ENCODE measurements at places on chromosomes 6 and 20.

- DNase-seq: no peak
Measured at GRCh38 chr6:76886900-76887299, 576.4 kb downstream of the HTR1B start.

GRCh38 chr6:15398633-15399275, 152.9 kb downstream of the JARID2 start:
- DNase-seq: no peak

GRCh38 chr6:170367241-170367640, 60.7 kb downstream of the FAM120B start:
- DNase-seq: no peak

DNA sequence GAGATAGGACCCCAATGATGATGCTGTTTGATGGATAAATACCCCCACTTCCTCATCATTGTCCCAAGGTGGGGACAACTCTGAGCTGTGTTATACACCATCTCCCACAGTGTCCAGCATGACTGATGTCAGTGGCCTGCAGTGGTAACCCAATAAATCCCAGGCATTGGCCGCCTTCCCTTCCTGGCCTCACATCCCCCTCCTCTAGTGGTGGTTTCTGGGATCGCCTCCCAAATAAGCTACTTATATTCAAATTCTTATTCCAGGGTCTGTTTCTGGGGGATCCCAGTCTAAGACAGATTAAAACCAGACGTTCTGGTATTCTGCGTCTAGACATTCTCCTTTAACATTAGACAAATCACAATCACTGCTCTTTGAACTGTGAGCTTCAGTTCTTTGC, 90.6 kb downstream of the SCP2D1 start:
- no peak for DNase-seq

DNA sequence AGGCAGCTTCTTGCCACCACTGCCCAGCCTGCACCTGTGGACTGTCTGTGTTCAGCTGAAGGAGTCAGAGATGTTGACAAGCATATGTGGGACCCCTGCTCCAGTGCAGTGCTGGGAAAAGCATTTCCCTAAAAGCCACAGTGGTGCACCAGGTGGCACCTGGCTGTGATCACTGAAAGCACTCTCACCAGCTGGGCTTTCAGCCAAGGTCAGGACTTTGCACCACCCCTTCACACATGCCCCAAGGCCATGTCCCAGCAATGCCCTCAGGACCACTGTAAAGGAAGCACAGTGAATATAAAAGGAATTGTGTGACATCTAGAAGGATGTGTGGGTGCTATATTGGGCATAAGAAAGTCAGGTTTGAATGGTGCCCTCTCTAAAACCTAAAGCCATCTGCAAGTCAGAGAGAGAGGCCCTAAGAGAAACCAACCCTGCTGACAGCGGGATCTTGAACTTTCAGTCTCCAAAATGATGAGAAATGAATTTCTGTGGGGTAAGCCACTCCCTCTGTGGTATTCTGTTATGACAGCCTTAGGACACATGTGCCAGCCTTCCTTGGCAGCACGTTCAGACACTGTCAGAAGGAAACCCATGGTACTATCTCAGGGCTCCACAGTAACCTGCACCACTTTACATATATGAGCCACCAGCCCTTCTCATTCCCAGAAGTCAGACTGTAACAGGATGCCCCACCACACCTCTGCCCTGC, 30.7 kb downstream of the CBLN4 start:
- no peak for DNase-seq

- no peak for DNase-seq
Measured at GRCh38 chr6:90537723-90538258, 49.1 kb downstream of the MAP3K7 start.

GRCh38 chr6:166253281-166253681, 54.9 kb downstream of the PRR18 start:
- no peak for DNase-seq

- DNase-seq: no peak
Measured at GRCh38 chr6:144536079-144536478, 250.9 kb downstream of the UTRN start.

All from stimulated activated CD4-positive, alpha-beta T cell treated with anti-CD3 and anti-CD28 coated beads, Interleukin-12 subunit alpha, Interleukin-12 subunit beta, amount 100 ng/mL, for 48 hours (primary cell).